ENCODE measurements at places on chromosomes 2 and 18.

DNA sequence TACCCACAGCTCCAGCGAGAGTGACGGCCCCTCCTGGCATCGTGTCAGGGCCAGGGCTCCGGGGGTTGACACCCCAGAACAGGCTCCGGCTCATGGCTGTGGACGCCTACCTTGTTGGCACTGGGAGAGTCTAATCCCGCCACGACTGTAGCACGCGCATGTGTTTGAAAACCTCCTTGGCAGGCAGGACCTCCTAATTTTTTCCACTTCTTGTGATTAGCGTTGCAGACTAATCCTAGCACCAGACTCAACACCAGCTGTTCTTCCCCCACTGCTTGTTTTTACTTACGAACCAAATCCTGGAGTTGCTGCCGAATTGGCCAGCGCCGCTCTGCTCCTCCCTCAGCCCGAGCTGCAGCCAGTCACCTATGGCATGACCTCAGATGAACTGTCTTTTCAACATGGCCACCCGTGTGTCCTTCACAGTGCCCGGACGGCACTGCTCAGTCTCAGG, 110.7 kb downstream of the KLHL29 start:
- no peak for DNase-seq

DNA sequence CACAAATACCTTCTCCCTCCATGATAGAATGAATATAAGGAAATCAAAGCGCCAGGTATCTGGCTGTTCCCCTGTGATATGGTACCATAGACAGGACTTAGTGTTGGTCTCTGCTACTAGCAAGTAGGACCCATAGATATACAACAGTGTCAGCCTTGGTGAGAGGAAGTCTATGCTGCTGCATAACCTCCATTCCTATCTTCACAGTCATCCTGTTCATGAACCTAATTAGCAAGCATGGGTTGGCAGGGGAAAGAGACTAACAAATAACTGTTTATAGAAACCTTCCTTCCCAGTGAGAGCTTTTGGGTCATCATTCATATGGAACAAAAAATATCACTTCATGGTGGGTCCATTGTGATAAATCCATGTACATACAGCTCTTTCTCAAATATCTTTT, 188.9 kb upstream of the FAM98A start:
- DNase-seq, result no peak

DNA sequence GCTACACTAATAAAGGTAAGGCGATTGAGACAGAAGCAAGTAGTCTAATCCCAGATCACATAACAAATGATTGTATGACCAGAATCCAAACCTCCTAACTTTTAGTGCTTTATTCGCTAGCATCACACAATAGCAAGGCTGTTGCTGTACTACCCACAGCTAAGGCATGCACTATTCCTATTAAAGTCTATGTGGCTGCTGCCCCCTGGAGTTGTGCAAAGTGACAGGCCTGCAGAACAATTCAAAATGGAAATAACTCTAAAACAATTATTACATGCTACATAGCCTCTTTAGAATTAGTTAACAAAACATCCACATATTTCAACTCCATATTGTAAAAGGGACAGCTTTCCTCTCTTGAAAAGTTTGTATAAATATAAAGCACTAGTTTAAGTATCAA, 6.0 kb downstream of the ERBB4 start:
- no peak for DNase-seq

- DNase-seq, result no peak
These were observed 947 bp downstream of the ZEB2 start for GRCh38 chr2:144518748-144519596.

- DNase-seq, result no peak
These were observed 328.2 kb upstream of the MEX3C start for GRCh38 chr18:51525453-51526225.

DNA sequence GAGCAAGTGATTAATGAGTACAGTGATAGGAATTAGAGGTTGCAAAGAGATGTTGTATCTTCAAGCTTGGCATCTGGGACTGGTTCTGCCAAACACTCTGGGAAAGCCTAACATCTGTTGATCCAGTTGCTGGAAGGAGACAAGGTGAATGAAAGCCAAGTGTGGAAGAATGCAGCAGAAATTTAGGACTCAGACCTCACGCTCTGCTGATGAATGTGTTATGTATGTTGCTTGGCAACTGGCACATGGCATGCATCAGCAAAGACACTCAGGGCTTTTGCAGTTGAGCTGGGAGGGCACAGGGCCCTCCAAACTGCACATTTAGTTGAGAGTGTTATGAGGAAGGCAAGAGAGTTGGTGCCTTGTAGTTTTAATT, 105.5 kb downstream of the COLEC12 start:
- no peak for DNase-seq

DNA sequence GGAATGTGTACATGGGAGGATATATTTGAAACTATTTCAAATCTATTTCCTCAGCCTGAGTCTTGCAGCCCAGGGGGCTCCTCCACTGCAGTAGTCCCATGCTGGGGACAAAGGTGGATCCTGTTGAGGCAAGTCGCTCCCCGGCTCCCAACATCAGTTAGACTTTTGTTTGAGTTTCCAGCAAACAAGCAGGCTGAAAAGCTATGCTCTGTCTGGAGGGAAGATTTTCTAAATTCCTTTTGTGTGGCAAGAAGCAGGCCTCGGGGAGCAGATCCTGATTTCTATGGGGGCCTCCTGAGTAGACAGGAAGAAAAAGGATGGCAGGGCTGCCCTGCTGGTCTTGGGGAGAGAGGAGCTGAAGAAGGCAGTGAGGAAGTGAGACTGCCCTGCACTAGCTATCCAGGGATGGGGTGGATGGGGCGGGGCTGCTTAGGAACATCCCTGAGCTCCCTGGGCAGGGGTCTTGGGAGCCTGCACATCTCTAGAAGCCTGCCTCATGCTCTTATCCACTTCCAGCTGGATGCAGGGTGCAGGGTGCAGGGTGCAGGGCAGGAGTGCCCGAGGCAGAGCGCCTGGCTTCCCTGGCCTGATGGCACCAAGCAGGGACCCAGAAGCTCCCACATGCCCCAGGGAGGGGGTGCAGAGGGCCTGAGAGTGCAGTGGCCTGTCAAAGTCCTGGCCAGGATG, 6.0 kb upstream of the CIB4 start:
- no peak for DNase-seq

DNA sequence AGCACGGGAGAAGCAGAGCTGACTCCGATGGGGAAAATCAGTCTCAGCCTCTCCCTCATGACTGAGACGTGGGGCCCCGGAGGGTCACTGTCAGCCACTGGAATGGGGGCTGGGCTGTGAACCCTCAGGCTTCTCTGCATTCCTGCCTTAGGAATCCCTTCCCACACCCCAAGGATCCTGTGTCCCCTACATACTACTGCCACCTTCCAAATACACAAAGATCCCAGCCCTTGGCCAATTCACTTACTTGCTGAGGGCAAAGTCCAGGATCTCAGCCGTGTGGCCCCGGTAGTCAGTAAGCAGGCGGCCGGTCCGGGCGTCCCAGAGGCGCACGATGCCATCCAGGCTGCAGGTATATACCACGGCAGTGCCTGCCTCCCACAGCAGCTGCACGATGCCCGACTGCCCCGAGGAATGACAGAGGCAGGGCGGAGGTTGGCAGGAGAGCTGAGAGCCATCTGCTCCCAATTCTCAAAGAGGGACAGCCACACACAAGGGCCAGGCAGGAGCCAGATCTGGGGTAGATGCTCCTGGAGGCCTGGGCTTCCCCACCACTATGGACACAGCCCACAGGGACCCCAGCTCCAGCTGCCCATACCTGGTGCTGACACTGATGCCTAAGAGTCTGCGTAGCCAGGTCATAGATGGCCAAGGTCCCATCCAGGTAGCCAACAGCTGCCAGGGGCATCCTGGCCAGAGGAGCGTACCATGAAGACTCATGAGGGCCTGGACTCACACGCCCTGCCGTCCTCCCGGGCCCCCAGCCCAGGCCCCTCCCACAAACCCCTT, 4.2 kb downstream of the GPBAR1 start:
- no peak for DNase-seq

GRCh38 chr2:85935746-85936208, 47.0 kb upstream of the ST3GAL5 start:
- no peak for DNase-seq

GRCh38 chr2:150109028-150109427, 378.4 kb downstream of the RND3 start:
- no peak for DNase-seq

DNA sequence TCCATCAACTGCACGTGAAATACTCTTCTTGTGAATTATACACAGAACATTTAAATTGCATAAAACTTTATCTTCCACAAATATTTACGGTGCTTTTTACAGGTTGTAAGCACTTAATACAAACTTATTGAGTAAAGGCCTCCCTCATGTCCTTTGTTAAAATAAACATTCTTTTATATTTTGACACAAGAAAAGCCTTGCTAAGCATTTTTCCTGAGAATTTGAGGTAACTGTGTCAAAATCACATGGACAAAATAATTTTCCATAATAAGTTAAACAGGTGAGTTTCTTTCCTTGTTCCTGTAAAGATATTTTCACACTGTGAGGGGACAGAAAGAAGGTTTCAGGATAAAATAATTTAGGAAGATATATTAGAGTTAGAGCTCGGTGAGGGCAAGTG, 1317.1 kb upstream of the ZEB2 start:
- no peak for DNase-seq

- DNase-seq, result no peak
These were observed 27.6 kb downstream of the SLC40A1 start for GRCh38 chr2:189552991-189553404.

DNA sequence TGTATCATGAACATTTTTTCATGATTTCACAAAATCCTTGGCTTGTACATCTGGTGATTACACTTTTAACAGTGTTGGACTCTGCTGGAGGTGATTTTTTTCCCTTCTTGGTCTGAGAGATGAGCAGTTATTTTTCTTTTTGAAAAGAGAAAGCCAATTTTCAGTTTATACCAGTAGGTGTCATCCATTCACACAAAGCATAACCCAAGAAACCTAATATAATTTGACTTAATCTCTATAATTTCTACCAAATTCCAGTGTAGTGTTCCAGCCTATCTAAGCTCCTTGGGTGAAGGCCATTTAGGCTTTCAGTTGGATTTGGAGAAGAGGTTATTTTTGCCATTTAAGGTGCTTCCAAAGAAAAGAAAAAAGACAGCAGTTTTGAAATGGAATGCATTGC, 7.7 kb upstream of the ICOS start:
- DNase-seq, result no peak

DNA sequence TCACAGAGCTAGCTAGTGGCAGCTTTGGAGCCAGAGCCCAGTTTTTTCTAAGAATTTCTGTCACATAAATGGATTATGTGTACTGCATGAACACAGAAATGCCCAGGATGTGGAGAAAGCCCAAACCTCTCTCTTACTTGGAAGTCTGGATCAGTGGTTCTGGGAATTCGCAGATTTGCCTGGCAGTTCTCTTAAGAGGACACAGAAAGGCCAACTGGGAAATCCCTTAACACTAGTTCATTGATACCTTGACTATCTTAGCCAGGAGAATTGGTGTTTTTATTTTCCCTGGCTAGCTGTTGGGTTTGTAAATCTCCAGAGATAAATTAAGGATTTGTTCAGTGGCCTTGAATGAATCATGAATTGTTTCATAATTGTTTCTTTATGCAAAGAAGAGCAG, 95.3 kb downstream of the DPP10 start:
- no peak for DNase-seq

GRCh38 chr2:173048897-173049661, 26.6 kb upstream of the MAP3K20 start:
- no peak for DNase-seq

DNA sequence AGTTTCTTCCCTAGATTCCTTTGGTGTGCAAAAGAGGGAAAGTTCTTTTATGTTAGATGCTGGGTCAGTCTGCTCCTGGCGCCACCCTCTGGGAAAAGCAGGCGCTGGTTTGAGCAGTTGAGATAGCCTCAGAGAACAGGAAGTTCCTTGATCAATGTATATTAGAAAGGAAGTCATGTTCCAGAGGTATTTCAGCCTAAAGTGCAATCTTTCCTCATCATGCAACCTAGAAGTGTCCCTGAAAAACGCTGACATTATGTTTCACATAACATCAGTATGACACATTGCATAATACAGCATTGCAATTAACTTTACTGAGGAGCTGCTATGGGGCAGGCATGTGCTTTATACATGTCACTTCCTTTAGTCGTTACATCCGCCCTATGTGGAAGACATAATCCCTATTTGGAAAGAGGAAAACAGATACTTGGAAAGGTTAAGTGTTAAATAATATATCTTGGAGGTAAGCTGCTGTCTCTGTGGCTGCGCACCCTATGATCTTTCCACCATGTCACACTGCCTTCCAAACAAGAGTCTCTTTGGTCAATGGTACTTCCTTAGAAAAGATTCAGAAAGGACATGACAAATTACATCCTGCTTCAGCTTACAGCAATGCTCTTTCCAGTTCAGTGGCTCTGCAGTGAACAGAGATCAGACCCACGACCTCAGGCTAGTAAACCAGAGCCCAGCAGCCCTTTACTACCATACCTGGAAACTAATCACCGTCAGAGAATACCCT, 369.7 kb downstream of the RAD51AP2 start:
- no peak for DNase-seq

GRCh38 chr2:128348701-128349100, 30.0 kb upstream of the HS6ST1 start:
- DNase-seq, result no peak

DNA sequence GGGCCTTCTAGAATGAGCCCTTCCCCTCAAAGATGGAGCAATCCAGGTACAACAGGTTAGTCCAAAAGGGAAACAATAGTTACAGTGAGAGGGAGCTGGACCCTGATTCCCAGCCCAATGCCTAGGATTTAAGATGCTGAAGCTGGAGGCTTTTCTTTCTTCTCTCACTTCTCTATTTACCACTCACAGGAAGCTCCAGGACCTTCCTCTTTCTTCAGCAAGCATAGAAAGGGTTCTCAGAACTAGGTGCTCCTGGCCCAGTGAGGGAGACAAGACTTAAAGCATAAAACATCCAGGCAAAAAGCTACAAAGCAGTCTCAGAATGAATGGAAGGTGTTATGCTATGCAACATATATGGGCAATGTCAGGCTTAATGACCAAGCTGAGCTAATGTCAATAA, 279.0 kb downstream of the SRBD1 start:
- DNase-seq, result no peak

DNA sequence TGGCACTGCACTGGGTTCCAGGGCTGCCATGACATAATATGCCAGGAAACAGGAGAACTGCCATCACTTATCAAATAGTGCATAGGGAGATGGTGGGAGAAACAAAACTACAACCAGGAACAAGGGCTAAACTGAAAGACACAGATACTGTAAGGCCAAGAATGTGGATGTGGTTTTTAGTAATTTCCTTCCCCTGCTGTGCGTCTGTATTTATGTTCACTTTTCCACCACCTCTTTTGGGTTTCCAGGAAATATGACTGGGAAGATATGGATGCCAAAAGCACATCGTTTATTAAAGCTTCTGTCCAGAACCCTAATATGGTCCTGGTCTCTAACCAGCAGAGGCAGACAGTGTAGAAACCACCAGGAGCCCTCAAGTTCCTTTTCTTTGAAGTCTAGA, 759.7 kb upstream of the FANCL start:
- DNase-seq, result no peak

- no peak for DNase-seq
These were observed 619.3 kb downstream of the TRIB2 start for GRCh38 chr2:13335862-13336535.

Measured in stimulated activated CD8-positive, alpha-beta memory T cell treated with anti-CD3 and anti-CD28 coated beads, Interleukin-2, amount 100 ng/mL, for 1 hour (primary cell).